ENCODE measurements at places on chromosomes 3 and 15. TPM values are rescaled to one million over a fixed set of nuclear protein-coding genes. Genes with fewer than 3 reads are reported as not detected.

SLC30A4 gene
- 4.8 TPM for total RNA-seq

TICRR gene
- total RNA-seq = 0.32 TPM

VWA5B2 gene
- total RNA-seq = 0.47 TPM

TBC1D5 gene
- 75.6 TPM for total RNA-seq

HRH1 gene
- total RNA-seq = 6.4 TPM

CDHR4 gene
- total RNA-seq = 9.6 TPM

ACTC1 gene
- 0.62 TPM for total RNA-seq

SERINC4 gene
- not detected for total RNA-seq

ZNF502 gene
- 2.3 TPM for total RNA-seq

ANKDD1A gene
- 5.0 TPM for total RNA-seq

SYNPR gene
- total RNA-seq = not detected

IQSEC1 gene
- total RNA-seq = 82.3 TPM

CISH gene
- total RNA-seq = 48.8 TPM

CD200R1 gene
- total RNA-seq = 1.5 TPM

DNA sequence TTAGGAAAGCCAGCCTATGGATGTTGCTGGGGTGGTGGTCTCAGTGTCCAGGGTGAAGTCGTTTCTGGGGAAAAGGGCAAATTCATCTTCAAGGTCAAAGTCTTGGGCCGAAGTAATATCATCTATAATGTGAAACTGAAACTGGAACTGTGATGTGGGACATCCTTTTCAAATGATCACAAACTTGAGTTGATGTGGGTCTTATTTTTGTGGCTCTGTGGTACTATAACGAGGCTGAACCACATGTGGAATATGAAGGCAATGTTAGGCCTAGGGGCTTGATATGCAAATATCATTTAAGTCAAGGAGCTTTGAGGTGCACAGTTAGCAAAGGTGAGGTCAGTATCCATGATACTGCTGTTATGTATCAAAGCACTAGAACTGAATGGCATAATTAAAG, 1.5 kb upstream of the CD200R1L start:
- no peak overlapping the region for H3K27ac ChIP-seq
- DNase-seq = no peak
- no peak overlapping the region for H3K4me3 ChIP-seq
- H3K4me1 ChIP-seq = no peaks in the 10 kb centered on the region
- H3K36me3 ChIP-seq = no peaks in the 10 kb centered on the region
- H3K27me3 ChIP-seq = no peaks in the 10 kb centered on the region

GRCh38 chr3:142223282-142223681, 2.1 kb downstream of the GK5 start:
- peaks cover 19% of the 10 kb centered on the region for H3K4me1 ChIP-seq
- H3K27me3 ChIP-seq = no peaks in the 10 kb centered on the region
- DNase-seq = no peak
- no peak overlapping the region for H3K27ac ChIP-seq
- no peaks in the 10 kb centered on the region for H3K36me3 ChIP-seq

- no peaks in the 10 kb centered on the region for H3K27me3 ChIP-seq
- no peak overlapping the region for H3K27ac ChIP-seq
- H3K4me1 ChIP-seq = no peaks in the 10 kb centered on the region
- DNase-seq = no peak
These were observed 102.1 kb upstream of the AGBL1 start for GRCh38 chr15:85977586-85977985.

- no peaks in the 10 kb centered on the region for H3K27me3 ChIP-seq
- DNase-seq = no peak
- peaks cover 20% of the 10 kb centered on the region for H3K4me1 ChIP-seq
- no peak overlapping the region for H3K4me3 ChIP-seq
These were observed 90.0 kb upstream of the ICE2 start for GRCh38 chr15:60568914-60569391.

DNA sequence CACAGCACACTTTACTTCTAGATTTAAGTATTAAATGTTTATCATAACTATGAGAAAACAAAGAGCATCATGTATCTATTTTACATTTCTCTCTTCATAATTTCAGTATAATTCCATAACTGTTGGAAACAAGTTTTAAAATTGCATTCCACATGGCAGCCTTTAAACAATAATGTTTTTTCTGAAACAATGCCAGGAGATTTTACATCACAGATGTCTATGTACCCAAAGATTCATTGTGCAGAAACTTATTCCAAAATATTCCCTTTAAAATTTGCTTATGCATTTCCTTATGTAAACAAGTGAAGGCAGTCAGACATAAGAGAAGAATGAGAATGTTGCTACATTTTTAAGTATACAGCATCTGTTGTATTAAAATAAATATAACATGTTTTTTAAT, 324.9 kb upstream of the COL8A1 start:
- H3K36me3 ChIP-seq = no peaks in the 10 kb centered on the region
- no peak overlapping the region for H3K4me3 ChIP-seq
- no peaks in the 10 kb centered on the region for H3K27me3 ChIP-seq
- DNase-seq = no peak

DNA sequence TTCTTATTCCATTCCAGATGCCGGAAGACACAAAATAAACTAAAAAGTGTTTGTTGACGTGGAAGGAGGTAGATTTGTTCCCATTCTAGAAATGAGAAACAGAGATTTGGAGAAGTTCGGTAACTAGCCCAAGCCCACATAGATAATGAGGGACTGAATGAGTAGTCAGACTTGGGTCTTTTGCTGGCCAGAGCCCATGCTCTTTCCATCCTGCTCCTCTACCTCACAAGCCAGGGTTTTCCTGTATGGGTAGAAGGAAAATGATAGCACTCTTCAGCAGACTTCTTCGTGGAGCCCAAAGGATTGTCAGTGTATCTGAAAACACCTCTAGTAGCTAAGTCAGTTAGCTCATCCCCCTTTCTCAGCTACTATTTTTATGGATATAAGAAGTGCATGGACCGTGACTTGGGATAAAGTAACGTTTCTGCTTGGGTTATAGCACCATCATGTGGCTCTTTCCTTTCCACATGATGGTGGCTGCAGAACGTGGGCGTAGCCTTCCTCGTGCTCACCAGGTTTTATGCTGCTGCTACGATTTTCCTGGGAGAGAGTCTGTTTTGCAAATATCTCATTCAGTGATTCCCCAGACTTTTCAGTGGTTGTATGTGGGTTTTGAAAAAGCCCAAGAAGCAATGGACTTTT, 84.6 kb downstream of the DGKG start:
- DNase-seq = no peak
- no peaks in the 10 kb centered on the region for H3K4me1 ChIP-seq
- no peak overlapping the region for H3K27ac ChIP-seq
- no peaks in the 10 kb centered on the region for H3K36me3 ChIP-seq
- H3K27me3 ChIP-seq = no peaks in the 10 kb centered on the region

DNA sequence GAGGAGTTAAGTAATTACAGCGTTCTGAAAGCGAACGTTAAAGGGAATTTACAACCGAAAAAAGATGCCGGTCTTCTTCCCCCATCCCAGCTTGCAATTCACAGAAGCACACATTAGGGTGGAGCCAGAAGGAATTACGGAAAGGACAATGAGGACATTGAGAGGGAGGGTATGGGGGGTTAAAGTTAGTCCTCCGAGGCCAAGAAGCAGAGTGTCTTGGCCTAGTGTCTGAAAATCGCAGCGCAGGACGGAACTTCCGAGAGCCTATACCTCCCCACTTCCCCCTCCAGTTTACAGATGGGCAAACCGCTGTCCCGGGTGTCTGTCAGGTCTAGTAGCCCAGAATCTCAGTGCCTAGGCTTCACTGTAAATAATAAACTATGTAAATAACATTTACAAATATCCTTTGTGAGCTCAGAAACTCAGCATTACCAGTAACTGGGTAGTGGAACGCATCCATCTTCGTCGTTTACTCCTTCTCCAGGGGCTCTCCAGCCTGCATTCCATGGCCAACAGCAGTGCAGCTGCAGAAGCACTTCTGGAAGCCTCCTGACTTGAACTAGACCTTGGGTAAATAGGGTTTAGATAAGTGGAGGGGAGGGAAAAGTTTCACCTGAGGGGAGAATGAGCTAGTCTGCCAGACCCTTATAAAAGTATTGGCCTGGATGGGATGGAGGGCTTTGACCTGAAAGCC, 922 bp downstream of the ADPRH start:
- peaks cover 8% of the 10 kb centered on the region for H3K36me3 ChIP-seq
- no peaks in the 10 kb centered on the region for H3K27me3 ChIP-seq
- peaks cover 26% of the 10 kb centered on the region for H3K4me1 ChIP-seq
- peak overlapping the region; percentile 98 for H3K27ac ChIP-seq

- DNase-seq = no peak
- H3K4me1 ChIP-seq = no peaks in the 10 kb centered on the region
- H3K27ac ChIP-seq = no peak overlapping the region
- H3K27me3 ChIP-seq = no peaks in the 10 kb centered on the region
- H3K4me3 ChIP-seq = no peak overlapping the region
These were observed 232.5 kb downstream of the SUCLG2 start for GRCh38 chr3:67421912-67422311.

GRCh38 chr15:56918046-56918938, at the start of gene TCF12:
Gene TCF12 (plus strand): TSS chr15:56918644. CDS start chr15:56919914, 1,270 bp downstream.
- H3K27ac ChIP-seq = peak within 1 kb of the TSS; percentile 95
- no peaks in the 10 kb centered on the region for H3K36me3 ChIP-seq
- peak; percentile 95 for DNase-seq
- peak within 1 kb of the TSS; percentile 85 for H3K4me3 ChIP-seq

GRCh38 chr15:51909584-51909983, 62.0 kb downstream of the LEO1 start:
- peaks cover 4% of the 10 kb centered on the region for H3K4me1 ChIP-seq
- no peak overlapping the region for H3K4me3 ChIP-seq
- peaks cover 63% of the 10 kb centered on the region for H3K36me3 ChIP-seq
- DNase-seq = no peak
- H3K27me3 ChIP-seq = no peaks in the 10 kb centered on the region

GRCh38 chr15:40238532-40239403, at the start of gene PAK6:
Gene PAK6 (plus strand): TSS chr15:40239063. CDS start chr15:40264786, 25,723 bp downstream.
- peaks cover 18% of the 10 kb centered on the region for H3K27me3 ChIP-seq
- peak; percentile 66 for DNase-seq
- peak within 1 kb of the TSS; percentile 39 for H3K4me3 ChIP-seq
- H3K27ac ChIP-seq = no peak within 1 kb of the TSS
- H3K4me1 ChIP-seq = peaks cover 14% of the 10 kb centered on the region
- no peaks in the 10 kb centered on the region for H3K36me3 ChIP-seq

- no peak for DNase-seq
- peak overlapping the region; percentile 1 for H3K27ac ChIP-seq
- H3K4me3 ChIP-seq = no peak overlapping the region
- no peaks in the 10 kb centered on the region for H3K27me3 ChIP-seq
- peaks cover 63% of the 10 kb centered on the region for H3K4me1 ChIP-seq
- no peaks in the 10 kb centered on the region for H3K36me3 ChIP-seq
These were observed 5.7 kb downstream of the EXOSC7 start for GRCh38 chr3:44981751-44982150.

- H3K4me3 ChIP-seq = no peak overlapping the region
- H3K27ac ChIP-seq = no peak overlapping the region
- no peaks in the 10 kb centered on the region for H3K27me3 ChIP-seq
- no peaks in the 10 kb centered on the region for H3K4me1 ChIP-seq
These were observed 338.4 kb upstream of the FRG2C start for GRCh38 chr3:75325716-75326115.

GRCh38 chr15:77025083-77025901, 30.4 kb downstream of the PSTPIP1 start:
- H3K27ac ChIP-seq = no peak overlapping the region
- no peak overlapping the region for H3K4me3 ChIP-seq
- peak; percentile 36 for DNase-seq
- H3K4me1 ChIP-seq = peaks cover 12% of the 10 kb centered on the region
- H3K36me3 ChIP-seq = no peaks in the 10 kb centered on the region
- H3K27me3 ChIP-seq = no peaks in the 10 kb centered on the region

DNA sequence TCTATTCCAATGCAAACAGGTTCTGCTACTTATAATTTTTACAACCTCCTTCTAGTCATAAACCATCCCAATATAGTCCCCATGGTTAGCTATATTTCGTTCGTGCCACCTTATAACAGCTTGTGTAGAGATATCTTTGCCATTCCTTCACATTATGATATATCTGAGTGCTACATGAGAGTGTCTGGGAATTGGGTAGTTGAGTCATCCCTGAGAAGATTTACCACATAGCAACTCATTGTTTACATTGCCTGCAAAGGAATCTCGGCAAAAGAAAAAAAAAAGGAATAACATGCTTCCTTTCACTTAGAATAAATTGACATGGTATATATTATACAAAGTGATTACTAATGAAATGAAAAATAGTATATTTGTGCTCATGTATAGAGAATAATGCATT, 86.0 kb upstream of the VGLL3 start:
- no peaks in the 10 kb centered on the region for H3K4me1 ChIP-seq
- no peaks in the 10 kb centered on the region for H3K36me3 ChIP-seq
- no peak for DNase-seq
- H3K27me3 ChIP-seq = no peaks in the 10 kb centered on the region
- H3K27ac ChIP-seq = no peak overlapping the region

DNA sequence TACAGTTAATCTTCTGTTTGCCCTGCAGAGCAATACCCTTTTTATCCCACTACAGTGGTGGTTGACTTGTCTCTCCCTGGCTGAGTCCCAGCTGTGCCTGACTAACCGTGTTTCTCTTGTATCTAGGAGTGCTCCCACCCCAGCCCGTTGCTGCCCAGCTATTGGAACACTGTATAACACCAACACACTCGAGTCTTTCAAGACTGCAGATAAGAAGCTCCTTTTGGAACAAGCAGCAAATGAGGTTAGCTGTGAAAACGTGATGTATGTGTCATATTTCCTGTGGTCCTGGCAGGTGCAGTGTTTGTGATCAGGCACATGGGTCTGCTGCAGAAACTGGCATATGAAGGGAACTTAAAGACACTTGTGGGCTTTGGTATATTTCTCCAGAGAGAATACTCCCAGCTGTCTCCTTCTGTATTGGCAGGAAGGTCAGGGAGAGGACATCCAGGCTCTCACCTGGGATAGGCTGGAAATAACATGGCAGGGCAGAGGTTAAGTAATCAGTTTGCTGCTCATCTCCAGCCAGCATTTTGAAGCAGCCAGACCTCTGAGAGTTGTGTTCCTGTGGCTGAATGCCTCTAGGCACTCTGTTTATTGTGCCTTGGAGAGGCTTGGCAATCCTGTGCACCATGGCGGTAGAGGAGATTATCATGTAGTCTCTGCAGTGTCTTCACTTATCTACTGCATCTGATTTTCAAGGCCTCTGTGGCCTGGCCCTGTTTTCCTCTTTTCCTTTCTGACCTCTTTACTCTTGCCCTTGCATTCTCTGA, 34.8 kb downstream of the ATG7 start:
- no peak overlapping the region for H3K4me3 ChIP-seq
- H3K27me3 ChIP-seq = no peaks in the 10 kb centered on the region
- H3K4me1 ChIP-seq = peaks cover 24% of the 10 kb centered on the region
- H3K36me3 ChIP-seq = peaks cover 77% of the 10 kb centered on the region
- DNase-seq = no peak
- peak overlapping the region; percentile 44 for H3K27ac ChIP-seq

- H3K4me3 ChIP-seq = no peak overlapping the region
- no peaks in the 10 kb centered on the region for H3K27me3 ChIP-seq
- no peaks in the 10 kb centered on the region for H3K36me3 ChIP-seq
- no peaks in the 10 kb centered on the region for H3K4me1 ChIP-seq
These were observed 98.6 kb downstream of the CHL1 start for GRCh38 chr3:295166-295565.
